ENCODE measurements at places on chromosomes 4 and X.

DNA sequence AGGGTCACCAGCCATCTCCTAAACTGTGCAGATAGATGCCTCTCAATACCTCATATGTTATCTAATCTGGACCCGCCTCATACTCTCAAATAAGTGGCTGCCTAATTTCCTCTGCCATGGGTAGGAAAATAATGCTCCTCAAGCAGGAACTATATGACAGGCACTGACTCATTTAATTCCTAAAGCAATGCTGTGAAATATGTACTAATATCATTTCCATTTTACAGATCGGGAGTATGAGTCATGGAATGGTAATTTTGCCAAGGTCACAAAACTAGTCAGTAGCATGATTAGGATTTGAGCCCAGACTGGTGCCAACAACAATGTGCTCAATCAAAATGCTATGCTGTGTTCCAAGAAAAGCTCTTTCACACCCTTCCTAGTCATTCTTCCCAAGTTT is 3.0 kb upstream of the NXT2 start:
- DNase-seq, result no peak

- DNase-seq, result no peak
These were observed 600.7 kb downstream of the ARAP2 start for GRCh38 chr4:35643661-35644060.

- no peak for DNase-seq
These were observed 42.0 kb downstream of the FAM149A start for GRCh38 chr4:186146458-186146857.

GRCh38 chr4:94897023-94897422 is 139.3 kb downstream of the BMPR1B start:
- DNase-seq, result no peak

DNA sequence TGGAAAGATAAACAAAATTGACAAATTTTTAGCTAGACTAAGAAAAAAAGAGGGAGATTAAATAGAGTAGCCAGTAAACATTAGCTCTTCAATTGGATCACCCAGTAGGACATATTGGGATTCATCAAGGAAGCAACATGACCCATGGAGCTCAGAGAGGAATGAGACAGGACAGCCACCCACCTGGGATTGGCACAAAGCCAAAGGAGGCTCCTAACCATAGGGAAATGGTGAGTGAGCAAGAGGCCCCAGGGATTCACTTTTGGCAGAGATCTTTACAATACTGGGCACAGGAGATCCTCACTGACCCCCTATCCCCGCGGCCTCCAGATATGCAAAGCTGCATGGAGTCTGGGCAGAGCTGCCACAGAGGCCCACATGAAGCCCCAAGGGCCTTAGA is 34.8 kb upstream of the CXCL6 start:
- no peak for DNase-seq

DNA sequence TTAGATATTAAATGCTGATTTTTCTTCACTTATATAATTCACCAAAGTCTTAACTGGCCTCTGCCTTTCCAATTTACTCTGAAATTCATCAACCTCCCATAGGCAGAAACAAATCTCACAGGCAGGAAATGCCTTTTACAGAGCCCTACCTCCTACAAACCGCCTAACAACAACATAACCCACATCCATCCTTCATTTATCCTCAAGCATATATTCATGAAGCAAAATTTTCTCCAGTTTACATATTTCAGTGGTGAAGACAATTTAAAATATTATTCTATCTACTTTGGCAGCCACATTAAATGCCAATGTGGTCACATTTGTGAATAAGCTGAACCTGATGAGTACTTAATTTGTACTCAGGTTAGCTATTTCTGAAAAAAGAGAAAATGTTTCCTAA is 30.3 kb downstream of the SEPSECS start:
- DNase-seq, result no peak

GRCh38 chr4:187433141-187433540 is 562.4 kb upstream of the ZFP42 start:
- DNase-seq, result no peak

- no peak for DNase-seq
These were observed 81.4 kb upstream of the GPR34 start for GRCh38 chrX:41607264-41607832.

GRCh38 chr4:130008461-130008860 is 912.5 kb downstream of the C4orf33 start:
- no peak for DNase-seq

- no peak for DNase-seq
These were observed 4.2 kb downstream of the MYOZ2 start for GRCh38 chr4:119139822-119140252.

GRCh38 chr4:19386786-19387185 is 864.9 kb upstream of the SLIT2 start:
- no peak for DNase-seq

DNA sequence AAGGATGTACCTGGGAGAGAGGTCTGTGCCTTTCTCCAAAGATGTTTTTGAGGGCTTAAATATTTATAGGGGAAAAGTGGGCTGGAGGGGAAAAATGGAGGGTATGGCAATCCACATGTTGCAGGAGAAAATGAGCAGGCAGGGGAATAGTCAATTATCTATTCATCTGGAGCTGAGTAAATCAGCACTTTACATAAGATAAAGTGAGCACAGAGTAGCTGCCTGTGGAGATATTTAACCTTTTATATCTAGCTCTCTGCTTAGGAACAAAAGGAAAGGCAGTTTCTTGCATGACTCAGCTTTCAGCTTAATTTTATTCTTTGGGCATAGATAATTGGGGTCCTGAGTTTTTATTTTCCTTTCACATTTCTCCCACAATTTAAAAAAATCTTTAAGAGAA is 93.6 kb upstream of the NPY2R start:
- no peak for DNase-seq

DNA sequence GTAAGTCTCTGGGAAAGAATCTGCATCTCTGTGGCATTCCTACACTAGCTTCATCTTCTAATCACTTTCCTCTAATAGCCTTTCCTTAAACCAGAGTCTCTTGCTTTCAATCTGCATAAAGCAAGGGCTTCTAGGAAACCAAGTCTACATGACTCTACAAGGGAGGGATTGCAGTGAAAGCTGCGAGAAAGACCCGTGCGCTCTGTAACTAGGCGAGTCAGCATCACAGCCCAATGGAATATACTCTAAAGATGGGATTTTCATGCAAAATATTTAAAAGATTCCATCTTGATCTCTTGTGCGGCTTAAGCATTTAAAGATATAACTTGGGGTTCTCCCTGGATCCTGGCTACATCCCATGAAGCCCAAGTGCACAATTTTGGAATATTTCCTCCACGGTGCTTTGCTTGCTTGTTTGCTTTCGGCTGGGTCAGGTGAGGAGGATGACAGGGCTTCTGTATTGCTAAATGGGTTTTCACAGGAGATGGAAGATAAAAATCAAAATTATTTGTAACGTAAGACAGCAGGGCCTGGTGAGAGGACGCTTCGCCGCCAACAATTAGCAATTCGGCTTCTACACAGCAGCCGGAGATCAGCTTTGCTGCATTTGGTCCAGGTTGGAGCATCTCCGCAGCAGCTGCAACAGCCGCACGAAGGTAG is 687 bp upstream of the GRIA2 start:
- DNase-seq, result no peak

- DNase-seq, result no peak
These were observed 127.2 kb downstream of the FBXW7 start for GRCh38 chr4:152408514-152409327.

DNA sequence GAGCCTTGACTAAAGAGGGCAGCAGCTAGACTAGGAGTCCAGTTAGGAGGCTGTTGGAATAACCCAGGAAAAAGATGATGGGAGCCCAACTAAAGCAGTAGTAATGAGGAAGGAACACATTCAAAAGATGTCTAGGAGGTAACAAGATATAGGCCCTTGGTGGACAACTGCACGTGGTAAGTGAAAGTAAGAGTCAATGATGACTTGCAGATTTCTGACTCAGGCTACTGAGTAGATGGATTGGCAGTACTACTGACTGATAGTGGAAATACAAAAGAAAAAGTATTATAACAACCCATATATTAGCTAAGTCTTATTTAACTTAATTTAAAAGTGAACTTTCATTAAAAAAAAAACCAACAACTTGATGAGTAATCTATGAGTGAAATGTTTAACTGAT is 74.0 kb downstream of the PAK3 start:
- no peak for DNase-seq

GRCh38 chr4:139126898-139127297 is 50.1 kb downstream of the ELF2 start:
- DNase-seq, result no peak

DNA sequence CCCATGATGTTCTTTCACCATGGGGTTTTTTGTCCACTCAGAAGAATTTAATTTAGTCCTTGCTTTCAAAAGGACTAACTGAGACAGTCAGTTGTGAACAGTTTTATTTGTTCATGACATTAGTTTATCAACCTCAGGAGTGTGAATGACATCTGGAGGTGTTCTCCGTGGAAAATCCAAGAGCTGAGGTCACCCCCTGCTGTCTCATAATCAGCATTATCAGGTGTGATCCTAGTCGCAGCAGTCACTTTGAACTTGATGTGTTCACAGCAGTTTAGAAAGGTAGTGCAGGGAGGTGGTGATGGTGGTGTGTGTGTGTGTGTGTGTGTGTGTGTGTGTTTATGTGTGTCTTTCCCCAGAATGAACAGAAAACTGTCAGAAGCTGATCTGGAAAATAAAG is 1760.8 kb upstream of the PCDH10 start:
- no peak for DNase-seq

DNA sequence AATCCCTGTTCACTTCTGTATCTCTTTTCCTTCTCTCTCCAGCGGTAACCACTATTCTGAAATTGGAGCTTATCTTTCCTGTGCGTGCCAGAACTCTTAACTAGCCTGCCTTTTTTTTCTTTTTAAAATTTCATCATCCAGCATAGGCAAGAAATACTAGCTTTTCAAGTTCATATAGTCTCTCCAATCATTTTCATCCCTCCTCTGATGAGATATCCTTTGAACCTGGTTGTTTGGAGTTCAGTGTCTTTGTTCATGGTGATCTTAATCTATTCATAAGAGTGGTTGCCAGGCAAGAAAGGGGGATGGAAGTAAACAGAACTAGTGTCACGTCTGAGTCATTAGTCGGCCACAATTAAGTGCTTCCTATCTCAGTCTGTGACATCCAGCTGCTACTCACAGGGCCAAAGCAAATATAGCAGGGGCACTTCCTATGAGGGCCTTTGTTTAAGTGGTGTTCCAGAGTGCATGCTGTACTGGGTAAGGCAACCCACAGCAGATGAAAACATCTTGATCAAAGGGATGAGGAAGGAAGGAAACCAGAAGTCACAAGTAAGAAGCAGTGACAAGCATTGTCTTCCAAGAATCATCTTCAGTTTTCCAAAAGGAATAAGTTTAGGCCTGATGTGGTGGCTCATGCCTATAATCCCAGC is 56.4 kb upstream of the XIAP start:
- DNase-seq, result no peak

DNA sequence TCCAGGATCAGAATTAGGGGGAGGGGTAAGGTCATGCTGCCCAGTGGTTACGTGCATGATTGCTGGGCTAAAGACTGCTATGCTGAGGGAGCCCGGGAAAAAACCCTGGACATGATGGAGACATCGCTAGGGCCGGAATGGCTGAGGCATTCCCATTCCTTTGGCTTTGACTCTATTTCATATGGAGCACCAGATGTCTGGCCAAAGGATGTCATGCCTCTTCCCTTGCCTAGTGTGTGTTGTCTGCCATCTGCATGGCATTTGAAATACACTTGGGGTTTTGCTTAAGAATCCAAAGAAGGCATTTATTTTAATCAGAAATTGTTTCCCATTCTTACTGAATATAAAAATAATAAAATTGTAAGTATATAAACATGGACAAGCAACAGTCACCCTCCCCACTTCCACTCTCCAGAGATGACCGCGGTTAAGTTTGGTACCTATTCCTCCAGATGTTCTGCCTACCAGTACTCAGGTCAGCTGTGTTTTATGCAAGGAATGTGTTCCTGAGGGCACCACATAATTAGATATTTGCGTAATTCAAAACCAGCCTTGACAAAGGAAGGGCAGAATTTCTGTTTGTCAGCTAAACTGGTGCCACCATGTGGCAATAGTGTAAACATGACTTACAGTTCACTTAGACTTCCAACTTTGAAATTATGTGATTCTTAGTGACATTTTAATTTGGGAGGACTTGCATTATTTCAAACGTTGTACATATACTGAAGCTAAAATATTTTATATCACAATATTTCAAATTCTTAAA is 105.9 kb downstream of the CT47B1 start:
- no peak for DNase-seq

GRCh38 chr4:9983211-9983610 is 38.1 kb downstream of the SLC2A9 start:
- no peak for DNase-seq

DNA sequence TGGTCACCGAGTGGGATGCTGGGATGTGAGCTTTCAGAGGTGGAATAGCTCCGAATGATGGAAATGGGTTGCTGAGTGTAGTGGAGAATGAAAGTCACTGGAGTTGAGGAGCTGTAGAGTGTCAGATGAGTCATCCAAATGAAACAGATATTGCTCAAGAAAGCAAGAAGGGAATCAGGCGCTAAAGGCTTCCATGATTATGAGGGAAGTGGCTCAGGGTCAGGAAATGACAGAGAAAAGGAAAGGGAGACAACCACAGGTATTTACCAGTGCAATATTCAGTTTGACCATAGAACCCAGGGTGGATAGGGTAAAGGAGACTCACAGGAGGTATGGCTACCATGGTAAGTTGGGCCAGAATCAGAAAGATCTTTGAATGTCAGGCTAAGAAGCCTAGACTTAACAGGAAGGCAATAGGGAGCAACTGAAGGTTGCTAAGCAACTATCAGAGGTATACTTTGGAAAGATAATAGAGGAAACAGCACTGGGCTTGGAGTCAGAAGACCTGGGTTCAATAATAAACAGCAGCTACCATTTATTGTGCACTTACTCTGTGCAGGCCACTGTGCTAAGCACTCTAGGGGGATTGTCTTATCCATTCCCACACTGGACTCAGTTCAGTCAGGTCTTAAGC is 11.7 kb downstream of the LAS1L start:
- no peak for DNase-seq

DNA sequence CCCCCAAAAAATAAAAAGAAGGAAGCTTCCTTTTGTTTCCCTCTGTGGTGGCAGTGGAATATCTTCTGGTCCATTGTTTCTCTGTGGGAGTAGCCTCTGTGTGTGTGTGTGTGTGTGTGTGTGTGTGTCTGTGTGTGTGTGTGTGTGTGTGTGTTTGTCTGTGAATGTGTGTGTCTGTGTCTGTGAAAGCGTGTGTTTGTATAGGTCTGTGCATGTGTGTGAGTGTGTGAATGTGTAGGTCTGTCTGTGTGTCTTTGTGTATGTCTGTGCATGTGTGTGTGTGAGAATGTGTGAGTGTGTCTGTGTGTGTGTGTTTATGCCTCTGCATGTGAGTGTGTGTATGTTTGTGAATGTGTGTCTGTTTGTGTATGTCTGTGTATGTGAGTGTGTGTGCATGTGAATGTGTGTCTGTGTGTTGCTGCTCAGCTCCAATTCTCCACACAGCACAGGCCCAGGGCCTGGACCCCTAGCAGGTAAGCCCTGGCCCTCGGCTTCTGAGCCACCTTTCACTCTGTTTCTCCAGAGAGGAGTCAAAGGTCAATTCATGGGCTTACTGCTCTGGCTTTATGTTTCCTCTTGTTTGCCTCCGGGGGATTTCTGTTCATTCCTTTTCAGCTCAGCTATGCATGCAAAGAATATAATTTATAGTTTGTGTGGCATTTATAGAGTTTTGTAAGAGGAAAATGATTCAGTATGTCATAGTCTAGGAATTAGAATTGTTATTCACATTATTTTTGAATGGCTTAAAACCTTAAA is 89.8 kb downstream of the UCHL1 start:
- no peak for DNase-seq
